SJCRH30 (cell line): ENCODE measurements at places on chromosomes 5 and 9. TPM values are rescaled to one million over a fixed set of nuclear protein-coding genes. Genes with fewer than 3 reads are reported as not detected.

GRCh38 chr5:57940236-57940635 lies 457.6 kb upstream of the ACTBL2 start:
- peak overlapping the region; percentile 56 for H3K27ac ChIP-seq
- H3K4me1 ChIP-seq = peaks cover 16% of the 10 kb centered on the region
- H3K27me3 ChIP-seq = no peaks in the 10 kb centered on the region
- no peaks in the 10 kb centered on the region for H3K36me3 ChIP-seq

DNA sequence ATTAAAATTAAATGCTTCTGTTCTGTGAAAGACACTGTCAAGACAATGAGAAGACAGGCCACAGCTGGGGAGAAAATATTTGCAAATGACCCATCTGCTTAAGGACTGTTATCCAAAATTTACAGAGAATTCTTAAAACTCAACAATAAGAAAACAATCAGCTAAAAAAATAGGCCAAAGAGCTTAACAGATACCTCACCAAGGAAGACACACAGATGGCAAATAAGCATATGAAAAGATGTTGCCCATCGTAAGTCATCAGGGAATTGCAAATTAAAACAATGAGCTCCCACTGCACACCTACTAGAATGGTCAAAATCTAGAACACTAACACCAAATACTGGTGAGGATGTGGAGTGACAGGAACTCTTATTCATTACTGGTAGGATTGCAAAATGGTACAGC lies 10.3 kb downstream of the WNK2 start:
- peaks cover 4% of the 10 kb centered on the region for H3K27me3 ChIP-seq
- no peaks in the 10 kb centered on the region for H3K4me1 ChIP-seq
- no peaks in the 10 kb centered on the region for H3K36me3 ChIP-seq
- no peak overlapping the region for H3K27ac ChIP-seq
- H3K4me3 ChIP-seq = no peak overlapping the region

- H3K27me3 ChIP-seq = no peaks in the 10 kb centered on the region
- no peaks in the 10 kb centered on the region for H3K36me3 ChIP-seq
- H3K27ac ChIP-seq = no peak overlapping the region
- no peak for DNase-seq
Observed at GRCh38 chr9:81517954-81518353, 171.4 kb downstream of the TLE1 start.

DNA sequence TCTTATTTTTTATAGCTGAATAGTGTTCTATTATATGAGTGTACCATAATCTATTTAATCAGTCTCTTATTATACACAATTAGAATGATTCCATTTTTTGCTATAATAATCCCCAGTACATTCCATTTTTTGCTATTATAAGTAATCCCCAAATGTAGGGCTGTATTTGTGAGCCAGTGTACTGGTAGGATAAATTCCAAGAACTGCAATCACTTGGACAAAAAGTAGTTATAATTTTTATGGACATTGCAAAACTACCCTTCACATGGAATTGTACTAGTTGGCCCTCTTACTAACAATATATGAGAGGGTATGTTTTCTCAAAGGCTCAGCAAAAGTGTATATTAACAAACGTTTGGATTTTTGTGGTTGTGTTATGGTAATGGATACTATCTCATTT lies 481.7 kb upstream of the CLINT1 start:
- H3K27ac ChIP-seq = no peak overlapping the region
- no peaks in the 10 kb centered on the region for H3K27me3 ChIP-seq
- H3K4me3 ChIP-seq = no peak overlapping the region

GRCh38 chr5:163503106-163504078 lies 2.0 kb upstream of the MAT2B start:
- peak; percentile 81 for DNase-seq
- peak overlapping the region; percentile 85 for H3K27ac ChIP-seq
- no peaks in the 10 kb centered on the region for H3K36me3 ChIP-seq

PCDHGB7 gene
- total RNA-seq = 0.91 and 1.8 TPM in 2 replicates

DNA sequence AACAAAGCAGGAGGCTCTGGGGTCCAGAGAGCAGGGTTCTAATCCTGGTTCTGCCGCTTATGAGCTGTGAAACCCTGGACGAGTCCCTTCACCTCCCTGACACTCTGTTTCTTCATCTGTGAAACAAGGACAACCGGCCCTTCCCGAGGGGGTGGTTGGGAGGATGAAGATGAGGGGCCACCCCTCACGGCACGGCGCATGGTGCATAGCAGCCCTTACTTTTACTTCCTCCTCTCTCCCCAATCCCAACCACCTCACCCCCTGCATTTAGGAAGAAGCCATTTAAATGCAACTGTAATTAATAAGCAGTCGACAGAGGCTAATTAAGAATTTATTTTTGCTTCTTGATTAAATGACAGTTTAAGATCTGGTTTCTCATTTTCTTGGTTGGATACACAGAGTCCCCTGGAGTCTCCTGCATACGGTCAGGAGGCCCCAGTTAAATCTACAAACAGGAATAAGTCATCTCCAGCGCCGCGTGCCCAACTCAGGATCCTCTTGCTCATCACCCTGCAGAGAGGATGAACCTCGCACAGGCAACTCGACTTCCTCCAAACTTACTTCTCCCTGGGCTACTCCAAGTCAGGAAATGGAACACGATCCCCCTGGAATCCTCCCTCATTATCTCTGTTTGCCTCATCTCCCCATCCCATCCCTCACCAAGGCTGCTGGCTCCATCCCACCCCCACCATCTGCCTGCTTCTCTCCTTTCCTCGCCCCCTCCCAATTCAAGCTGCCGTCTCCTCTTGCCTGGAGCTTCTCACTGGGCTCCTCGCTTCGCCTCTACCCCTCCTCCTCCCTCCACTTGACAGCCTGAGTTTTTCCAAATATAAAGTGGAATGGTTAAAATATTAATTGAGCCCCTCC lies 95.9 kb downstream of the HRH2 start:
- no peak overlapping the region for H3K4me3 ChIP-seq
- H3K27me3 ChIP-seq = 0 out of 2 replicates have a peak, but pooled peaks cover 4% of the 10 kb centered on the region
- H3K36me3 ChIP-seq = no peaks in the 10 kb centered on the region
- DNase-seq = no peak
- H3K27ac ChIP-seq = no peak overlapping the region
- no peaks in the 10 kb centered on the region for H3K4me1 ChIP-seq

DNA sequence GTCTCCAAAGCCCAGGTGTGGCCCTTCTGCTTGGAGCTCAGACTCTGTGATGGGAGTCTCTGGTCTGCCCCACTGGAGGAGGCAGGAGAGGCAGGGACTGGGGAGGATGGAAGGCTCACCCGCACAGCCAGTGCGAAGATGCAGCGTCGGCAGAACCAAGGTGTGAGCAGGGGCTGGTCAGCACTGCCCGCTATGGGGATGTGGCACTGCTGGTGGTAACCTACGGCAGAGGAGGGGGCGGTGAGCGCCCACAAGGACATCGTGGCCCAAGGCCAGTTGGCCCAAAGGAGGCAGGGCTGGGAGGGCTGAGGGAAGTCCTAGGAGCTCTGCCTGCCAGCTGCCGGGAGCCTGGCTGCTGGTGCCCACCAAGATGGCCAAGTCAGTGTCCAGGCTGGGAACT lies 7.3 kb downstream of the PHF19 start:
- DNase-seq = no peak
- peaks cover 19% of the 10 kb centered on the region for H3K36me3 ChIP-seq
- no peaks in the 10 kb centered on the region for H3K4me1 ChIP-seq
- no peaks in the 10 kb centered on the region for H3K27me3 ChIP-seq
- no peak overlapping the region for H3K4me3 ChIP-seq

CCNI2 gene
- not detected in 2 replicates for total RNA-seq

PCDHA10 gene
- total RNA-seq = 0.05 and 0.16 TPM in 2 replicates

DNA sequence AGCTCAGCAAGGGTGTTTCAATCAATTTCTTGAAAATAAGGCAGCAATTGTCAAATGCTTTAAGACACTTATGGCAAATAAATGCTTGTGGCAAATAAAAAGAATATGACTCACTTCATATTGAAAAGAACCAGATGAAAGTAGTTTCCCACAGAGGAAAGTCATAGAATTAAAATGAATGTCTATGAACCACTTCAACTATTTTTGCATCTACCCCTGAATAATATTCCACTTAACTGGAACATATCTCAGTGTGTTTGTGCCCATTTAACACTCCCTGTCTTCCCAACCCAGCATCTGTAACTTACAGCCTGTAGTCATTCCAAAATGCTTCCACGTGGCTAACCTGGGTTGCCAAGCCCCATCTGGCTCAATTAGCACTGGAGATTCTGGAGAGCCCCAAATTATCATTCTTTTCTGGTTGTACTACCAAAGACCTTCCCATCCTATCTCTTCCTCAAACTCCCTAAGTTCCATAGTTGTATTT lies 84.7 kb downstream of the FEM1C start:
- H3K27ac ChIP-seq = no peak overlapping the region
- no peaks in the 10 kb centered on the region for H3K36me3 ChIP-seq
- H3K4me3 ChIP-seq = no peak overlapping the region
- H3K27me3 ChIP-seq = no peaks in the 10 kb centered on the region
- peaks cover 18% of the 10 kb centered on the region for H3K4me1 ChIP-seq

DNA sequence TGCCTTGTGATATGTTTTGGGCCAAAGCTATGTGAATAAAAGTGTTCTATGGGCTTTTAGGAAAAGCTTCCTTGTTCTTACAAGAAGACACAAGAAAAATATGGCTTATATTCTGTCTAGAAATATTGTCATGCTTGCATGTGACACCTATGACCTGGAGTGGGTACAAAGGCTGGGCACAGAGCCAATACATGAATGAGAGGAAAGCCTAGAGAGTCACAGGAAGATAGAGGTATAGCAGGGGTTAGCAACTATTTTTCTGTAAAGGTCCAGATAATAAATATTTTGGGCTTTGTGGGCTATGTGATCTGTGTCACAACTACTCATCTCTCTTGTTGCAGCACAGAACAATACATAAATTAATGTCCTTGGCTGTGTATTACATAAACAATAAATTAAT lies 196.6 kb upstream of the CD180 start:
- no peak for DNase-seq
- no peak overlapping the region for H3K27ac ChIP-seq
- no peaks in the 10 kb centered on the region for H3K27me3 ChIP-seq
- H3K4me3 ChIP-seq = no peak overlapping the region
- no peaks in the 10 kb centered on the region for H3K36me3 ChIP-seq

DNA sequence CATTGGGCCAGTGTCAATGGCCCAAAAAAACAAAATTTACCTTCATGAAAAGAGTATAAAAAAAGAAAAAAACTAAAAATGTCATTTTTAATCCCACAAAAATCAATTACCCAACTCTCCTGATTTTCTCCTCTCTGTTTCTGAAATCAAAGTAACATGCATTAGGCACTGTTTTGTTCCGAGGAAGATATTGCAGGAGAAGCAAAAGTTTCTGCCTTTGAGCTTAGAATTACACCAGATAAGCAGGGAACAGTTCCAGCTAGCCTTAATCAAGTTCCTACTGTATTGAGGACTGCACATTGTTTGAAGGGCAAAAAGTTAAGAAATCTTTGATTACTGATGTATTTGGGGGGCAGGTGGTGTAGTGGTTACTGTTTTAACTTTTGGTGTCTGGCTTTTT lies 1.1 kb upstream of the PRKAA1 start:
- peaks cover 6% of the 10 kb centered on the region for H3K4me1 ChIP-seq
- H3K4me3 ChIP-seq = peak overlapping the region; percentile 94
- H3K36me3 ChIP-seq = peaks cover 6% of the 10 kb centered on the region; the same call in 1 of the 2 replicates
- DNase-seq = no peak
- H3K27me3 ChIP-seq = no peaks in the 10 kb centered on the region

ALDOB gene
- not detected in 2 replicates for total RNA-seq

MSMP gene
- not detected in 2 replicates for total RNA-seq

- H3K4me1 ChIP-seq = no peaks in the 10 kb centered on the region
- H3K4me3 ChIP-seq = no peak overlapping the region
- no peak for DNase-seq
- H3K27me3 ChIP-seq = no peaks in the 10 kb centered on the region
- no peak overlapping the region for H3K27ac ChIP-seq
Observed at GRCh38 chr5:160296496-160296895, 15.9 kb downstream of the CCNJL start.

DNA sequence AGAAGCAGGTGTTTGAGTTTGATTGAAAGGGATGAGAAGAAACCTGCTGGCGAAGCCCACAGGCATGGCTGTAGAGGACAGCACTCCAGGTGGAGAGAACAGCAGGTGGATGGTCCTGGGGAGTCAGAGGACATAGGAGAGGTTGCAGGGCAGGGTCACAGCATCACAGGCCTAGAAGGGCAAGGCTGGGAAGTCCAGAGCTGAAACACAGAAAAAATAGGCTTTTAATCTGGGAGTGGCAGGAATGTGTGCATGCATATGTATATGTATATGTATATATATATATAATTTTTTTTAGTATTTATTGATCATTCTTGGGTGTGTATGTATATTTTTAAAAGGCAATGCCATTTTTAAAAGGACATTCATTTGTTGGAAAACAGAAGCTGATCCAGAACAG lies 118.4 kb downstream of the ADAMTS16 start:
- H3K4me3 ChIP-seq = no peak overlapping the region
- DNase-seq = no peak
- H3K27me3 ChIP-seq = no peaks in the 10 kb centered on the region
- no peaks in the 10 kb centered on the region for H3K36me3 ChIP-seq
- H3K27ac ChIP-seq = no peak overlapping the region

TMEM232 gene
- total RNA-seq = 0.97 and 1.7 TPM in 2 replicates

- H3K4me3 ChIP-seq = no peak overlapping the region
Observed at GRCh38 chr9:35974800-35975199, 16.8 kb upstream of the OR2S2 start.

- no peaks in the 10 kb centered on the region for H3K27me3 ChIP-seq
- DNase-seq = no peak
- H3K27ac ChIP-seq = no peak overlapping the region
- H3K36me3 ChIP-seq = no peaks in the 10 kb centered on the region
Observed at GRCh38 chr5:34867660-34868059, 28.7 kb downstream of the TTC23L start.

- H3K27me3 ChIP-seq = no peaks in the 10 kb centered on the region
- H3K4me1 ChIP-seq = no peaks in the 10 kb centered on the region
- DNase-seq = no peak
- H3K4me3 ChIP-seq = no peak overlapping the region
- no peaks in the 10 kb centered on the region for H3K36me3 ChIP-seq
- no peak overlapping the region for H3K27ac ChIP-seq
Observed at GRCh38 chr9:3244963-3245653, 280.7 kb downstream of the RFX3 start.

DNA sequence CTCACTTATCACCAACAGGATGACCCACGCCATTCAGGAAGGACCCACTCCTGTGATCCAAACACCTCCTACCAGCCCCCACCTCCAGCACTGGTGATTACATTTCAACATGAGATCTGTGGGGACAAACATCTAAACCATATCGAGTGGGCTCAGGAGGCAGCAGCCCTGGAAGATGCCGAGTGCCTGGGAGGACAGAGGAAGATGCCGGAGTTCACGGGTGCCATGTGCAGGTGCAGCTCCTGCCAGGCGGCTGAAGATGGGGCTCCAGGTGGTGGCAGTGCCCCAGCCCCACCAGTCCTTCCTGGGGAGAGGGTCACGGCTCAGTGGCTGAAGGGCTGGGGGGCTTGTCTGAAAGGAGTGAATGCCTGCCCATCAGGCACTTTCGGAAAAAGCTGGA lies 6.1 kb upstream of the CEP72 start:
- no peaks in the 10 kb centered on the region for H3K4me1 ChIP-seq
- H3K27ac ChIP-seq = no peak overlapping the region
- H3K4me3 ChIP-seq = no peak overlapping the region
- H3K36me3 ChIP-seq = no peaks in the 10 kb centered on the region
- DNase-seq = no peak
- H3K27me3 ChIP-seq = no peaks in the 10 kb centered on the region
